ENCODE measurements at places on chromosomes 16 and 17.
A peak's percentile ranks its signal among the peaks of the same experiment; 100 is the strongest.

GRCh38 chr16:11994143-11995119 lies 17.9 kb downstream of the SNX29 start:
- DNase-seq = no peak

- DNase-seq = no peak
These were observed 297.2 kb downstream of the WWOX start for GRCh38 chr16:78396673-78397072.

DNA sequence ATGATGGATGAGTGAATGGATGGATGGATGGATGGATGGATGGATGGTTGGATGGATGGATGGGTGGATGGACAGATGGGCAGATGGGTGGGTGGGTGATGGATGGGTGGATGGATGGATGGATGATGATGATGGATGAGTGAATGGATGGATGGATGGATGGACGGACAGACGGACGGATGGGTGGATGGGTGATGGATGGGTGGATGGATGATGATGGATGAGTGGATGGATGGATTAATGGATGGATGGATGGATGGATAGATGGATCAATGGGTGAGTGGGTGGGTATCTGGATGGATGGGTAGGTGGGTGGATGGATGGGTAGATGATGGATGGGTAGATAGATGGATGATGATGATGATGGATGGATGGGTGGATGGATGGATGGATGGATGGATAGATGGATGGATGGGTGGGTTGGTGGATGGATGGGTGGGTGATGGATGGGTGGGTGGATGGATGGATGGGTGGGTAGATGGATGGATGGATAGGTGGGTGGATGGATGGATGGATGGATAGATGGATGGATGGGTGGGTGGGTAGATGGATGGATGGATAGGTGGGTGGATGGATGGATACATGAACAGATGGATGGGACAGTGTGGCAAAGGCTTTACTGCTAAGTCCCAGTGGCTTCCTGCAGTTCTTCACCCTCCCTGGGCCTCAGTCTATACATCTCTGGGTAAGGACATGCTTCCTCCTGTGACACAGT lies 30.2 kb upstream of the ZFPM1 start:
- DNase-seq = no peak

DNA sequence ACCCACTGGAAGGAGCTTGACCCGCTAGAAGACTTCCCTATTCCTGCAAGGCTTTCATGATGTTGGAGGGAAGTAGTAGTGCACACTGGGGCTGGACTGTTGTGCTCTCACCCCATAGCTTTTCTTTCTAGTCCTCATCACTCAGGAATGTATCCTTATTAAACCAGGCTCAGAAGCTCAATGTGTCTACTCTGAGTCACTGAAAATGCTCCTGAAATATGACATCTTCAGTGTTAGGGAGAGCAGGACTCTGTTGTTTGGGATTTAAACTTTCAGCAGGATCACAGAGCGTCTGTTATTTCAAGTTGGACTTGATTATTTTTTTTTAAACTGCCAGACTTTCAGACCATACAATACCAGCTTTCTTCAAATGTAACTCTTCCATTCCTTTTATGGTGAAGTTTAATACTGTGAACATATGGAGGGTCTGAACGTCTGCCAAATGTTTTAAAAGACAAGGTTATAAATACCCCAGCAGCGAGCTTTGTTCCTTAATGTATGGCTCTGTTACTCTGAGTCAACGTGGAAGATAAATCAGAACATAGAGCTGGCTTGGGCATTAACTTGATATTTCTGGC lies 257.5 kb downstream of the CDH11 start:
- DNase-seq = peak; percentile 70

DNA sequence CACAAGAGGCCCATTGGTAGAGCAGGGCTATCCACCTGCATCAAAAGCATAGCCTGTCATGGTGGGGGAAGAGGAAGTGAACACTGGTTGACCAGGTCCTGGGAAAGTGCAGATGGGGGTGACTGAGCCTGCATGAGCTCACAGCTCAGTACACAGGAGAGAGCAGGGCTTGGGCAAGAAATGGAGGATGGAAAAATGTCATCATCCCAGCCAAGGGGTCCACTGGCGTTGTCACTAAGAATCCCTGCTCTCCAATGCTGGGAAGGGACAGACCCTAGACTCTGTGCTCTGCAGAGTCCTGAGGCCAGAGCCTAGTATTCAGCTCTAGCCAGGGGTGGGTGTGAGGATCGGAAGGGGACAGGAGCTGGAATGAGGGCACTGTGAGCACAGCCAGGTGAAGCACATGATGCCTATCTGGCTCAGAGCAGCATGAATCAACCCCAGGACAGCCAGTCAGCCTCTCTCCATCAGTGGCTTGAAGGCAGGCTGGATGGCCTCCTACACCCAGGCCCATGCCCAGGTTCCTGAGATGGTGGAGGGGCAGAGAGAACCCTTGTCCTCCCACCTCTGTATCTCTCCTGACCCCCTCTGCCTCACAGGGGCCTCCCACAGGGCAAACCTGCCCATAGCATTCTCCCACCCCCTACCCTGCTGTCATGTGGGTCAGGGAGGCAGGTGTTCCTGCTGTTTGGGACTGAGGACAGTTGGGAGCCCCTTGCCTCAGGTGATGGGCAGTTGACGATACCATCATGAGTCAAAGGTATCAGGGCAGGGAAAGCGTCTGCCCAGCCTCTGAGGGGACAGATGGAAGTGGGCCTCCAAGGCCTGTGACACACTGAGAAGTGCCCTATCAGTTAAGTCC lies 13.8 kb upstream of the CTCF start:
- DNase-seq = no peak

DNA sequence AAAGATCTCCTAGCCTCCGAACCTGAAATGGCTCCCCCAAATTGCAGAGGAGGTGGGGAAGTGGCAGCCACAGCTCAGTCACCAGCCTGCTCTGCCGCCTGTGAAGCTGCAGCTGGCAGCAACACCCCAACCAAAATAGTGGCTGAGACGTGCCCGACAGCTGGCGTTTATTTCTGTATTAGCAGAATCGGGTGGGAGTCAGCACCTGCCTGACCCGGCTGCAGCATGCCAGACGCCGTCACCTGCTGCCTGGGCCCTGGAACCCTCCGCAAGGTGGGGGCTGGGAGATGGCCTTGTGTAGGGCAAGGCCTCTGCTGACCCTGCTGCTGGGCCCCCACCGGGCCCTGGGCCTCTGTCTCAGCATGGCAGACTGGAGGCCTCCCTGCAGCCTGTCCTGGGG lies 17.5 kb upstream of the PABPN1L start:
- DNase-seq = no peak
